ENCODE measurements at places on chromosomes 11 and 22.

DNA sequence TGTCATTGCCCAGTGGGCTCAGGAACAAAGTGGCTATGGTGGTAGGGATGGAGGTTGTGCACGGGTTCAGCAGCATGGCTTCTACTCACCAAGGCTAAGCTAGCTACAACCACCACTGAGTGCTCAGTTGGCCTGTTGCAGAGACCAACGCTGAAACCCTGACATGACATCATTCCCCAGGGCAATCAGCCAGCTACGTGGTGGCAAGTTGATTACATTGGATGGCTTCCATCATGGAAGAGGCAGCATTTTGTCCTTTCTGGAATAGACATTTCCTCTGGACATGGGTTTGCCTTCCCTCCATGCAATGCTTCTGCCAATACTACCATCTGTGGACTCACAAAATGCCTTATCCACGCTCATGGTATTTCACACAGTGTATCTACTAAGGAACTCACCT lies 634.3 kb downstream of the OPCML start:
- no peak for DNase-seq

- DNase-seq: no peak
These were observed 12.7 kb downstream of the CSNK1E start for GRCh38 chr22:38304526-38304925.

DNA sequence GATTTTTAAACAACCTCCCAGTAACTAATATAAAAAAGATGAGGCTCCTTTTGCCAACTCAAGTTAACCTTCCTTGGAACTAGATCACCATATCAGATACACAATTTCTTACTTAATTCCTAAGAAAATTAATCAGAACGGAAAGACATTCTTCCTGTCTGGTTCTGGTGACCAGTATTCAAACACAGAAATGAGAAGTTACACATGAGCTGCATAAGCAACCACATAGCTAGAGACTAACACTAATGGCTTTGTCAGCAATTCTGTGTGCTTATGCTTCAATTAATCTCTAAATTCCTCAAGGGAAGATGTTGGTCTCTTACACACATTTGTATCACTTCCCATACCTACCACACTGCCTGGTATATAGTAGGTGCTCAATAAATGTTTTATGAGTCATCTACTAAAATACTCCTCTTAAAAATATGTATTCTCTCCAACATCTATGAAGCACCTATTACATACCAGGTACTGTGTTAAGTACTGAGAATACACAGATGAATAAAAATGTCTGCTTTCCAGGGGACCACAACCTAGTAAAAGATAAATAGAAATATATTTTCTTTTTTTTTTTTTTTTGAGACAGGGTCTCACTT lies 54.5 kb downstream of the GAB2 start:
- DNase-seq: no peak

DNA sequence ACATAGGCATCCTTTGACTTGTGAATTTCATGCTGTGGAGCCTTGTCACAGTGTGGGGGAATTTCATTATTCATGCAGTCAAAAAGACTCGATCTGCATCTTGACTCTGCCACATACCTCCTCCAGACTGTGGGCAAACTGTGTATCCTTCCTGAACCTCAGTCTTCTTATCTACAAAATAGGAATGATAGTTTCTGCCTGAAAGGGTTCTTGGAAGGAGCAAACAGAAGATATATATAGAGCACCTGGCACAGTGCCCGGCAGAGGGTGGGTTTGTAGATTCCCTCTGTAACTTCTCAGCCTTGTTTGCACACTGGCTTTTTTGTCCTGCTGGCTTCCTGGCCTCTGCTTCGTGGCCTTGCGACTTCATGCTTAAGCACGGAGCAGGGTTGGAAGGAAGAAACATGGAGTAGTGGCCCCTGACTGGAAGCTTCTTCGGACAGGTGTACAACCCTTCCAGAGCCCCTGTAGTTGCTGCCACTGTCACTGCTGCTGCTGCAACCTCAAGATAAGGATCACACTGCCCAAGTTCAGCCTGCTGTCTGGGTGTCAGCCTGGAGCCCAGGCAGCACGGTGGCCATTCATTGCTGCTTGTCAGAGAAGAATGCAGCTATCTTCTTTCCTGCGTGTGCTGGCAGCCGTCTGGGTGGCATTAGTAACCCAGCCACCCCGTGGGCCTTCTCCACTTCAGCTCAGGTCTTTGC lies 106.4 kb downstream of the MICAL2 start:
- DNase-seq: no peak

DNA sequence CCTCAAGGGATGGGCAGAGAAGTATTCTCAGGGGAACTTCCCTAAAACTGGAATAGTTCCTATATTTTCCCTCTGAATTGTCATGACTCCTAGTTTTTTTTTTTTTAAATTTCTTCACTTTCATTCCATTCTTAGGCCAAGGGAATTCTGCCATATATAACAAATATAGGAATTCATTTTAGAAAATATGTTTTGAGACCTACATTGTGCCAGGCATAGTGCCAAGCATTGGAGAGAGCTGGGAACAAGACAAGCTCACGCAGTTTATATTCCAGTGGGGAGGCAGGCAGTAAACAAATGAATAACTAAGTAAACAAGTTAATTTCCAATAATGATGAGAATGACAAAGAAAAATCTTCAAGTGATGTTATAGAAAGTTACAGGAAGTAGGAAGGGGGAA lies 2.6 kb upstream of the NPTXR start:
- no peak for DNase-seq

- DNase-seq: no peak
These were observed 1.1 kb downstream of the RRM1 start for GRCh38 chr11:4095509-4096230.
